ENCODE measurements at places on chromosomes 1 and 21.

- DNase-seq = no peak
Observed at GRCh38 chr1:41652384-41653265, 168.1 kb upstream of the EDN2 start.

DNA sequence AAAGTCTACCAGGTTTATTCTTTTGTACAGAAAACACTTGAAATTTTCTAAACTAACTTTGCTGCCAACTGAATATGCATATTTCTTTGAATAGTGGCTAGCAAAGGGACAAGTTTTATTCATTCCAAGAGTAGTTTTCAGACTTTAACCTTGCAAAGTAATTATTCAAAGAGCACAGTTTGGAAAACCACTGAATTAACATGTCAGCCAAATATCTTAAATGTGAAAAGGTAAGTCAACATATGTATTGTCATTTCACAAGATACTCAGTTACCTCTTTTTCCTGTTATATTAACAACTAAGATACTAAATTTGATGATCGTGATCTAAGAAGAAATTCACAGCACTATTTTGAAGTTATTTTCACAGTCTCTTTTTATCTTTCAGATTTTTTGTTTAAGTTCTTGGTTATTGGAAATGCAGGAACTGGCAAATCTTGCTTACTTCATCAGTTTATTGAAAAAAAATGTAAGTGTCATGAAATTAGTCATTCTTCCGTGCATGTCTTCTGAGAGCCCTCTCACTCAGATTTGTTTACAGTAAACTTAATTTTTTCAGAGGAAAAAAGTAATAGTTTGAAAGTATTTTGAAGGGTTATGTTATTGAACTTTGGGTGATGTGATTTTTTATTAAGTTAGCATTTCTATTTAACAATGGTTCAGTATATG, 15.3 kb downstream of the RAB4A start:
- DNase-seq = no peak

DNA sequence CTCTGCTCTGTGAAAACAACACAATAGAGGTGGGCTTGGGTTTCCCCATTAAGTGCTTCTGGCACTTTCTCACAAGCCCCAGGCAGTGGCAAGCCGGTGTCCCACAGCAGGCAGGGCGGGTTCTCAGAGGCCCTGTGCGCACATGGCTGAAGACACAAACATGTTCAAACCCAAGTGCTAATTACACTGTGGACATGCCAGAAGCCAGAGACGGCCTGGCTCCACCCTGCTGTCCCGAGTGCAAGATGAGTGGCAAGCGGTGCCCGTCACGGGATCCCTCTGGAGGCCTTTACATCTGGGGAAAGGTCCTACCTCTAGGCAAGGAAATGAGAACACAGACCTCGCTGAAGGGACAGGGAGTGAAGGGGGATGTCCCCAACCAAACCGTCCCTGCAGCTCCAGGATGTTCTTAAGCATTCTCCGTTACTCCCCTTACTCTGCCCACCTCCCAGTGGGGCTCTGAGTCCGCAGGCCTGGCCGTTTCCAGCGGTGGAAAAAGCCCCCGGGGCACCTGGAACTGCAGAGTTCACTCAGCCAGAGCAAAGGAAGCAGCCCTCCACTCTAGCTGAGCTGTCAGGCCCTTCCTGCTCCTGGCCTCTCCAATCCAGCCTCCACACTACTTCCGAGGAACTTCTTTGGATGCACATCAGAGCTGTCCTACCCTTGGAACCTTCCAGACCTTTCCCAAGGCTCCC, 57.4 kb downstream of the SLC66A1 start:
- DNase-seq = no peak

DNA sequence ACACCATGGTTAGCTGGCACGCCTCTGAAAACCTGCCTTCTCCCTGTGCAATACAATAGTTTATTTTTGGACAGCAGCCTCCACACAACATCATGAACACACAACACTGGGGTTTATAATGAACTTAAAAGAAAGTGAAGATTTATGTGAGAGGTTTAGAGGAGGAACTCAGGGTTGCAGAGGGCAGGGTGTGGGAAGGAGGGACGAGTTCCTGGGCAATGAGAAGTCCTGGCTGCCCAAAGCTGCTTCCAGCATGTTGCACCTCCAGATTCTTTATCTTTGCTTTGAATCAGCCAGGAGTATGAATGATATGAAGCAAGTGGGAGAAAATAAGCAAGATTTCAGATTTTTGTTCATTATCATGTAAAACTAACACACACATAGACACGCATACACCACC, 11.3 kb upstream of the LRRC8D start:
- no peak for DNase-seq

- DNase-seq = no peak
Observed at GRCh38 chr1:69491416-69491815, 76.3 kb upstream of the LRRC7 start.

- no peak for DNase-seq
Observed at GRCh38 chr1:89425056-89425455, 61.2 kb downstream of the GBP6 start.

DNA sequence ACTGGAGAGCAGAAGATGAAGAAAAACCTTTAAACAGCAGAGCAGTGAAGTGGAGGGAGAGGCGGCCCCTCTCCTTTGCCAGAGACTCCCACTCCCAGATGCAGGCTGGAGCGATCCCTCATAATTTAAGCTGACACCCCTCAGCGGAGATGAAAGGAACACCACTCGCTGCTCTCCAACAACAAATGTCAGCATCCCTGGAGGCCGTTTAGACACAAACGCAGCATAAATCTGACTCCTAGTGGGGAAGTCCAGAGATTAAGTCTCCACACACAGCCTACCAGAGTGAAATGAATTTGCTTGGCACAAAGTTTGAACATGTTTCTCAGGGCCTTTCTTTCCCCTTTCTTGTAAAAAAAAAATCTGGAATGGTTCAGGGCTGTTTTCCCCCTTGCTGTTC, 137.8 kb downstream of the LMX1A start:
- no peak for DNase-seq

DNA sequence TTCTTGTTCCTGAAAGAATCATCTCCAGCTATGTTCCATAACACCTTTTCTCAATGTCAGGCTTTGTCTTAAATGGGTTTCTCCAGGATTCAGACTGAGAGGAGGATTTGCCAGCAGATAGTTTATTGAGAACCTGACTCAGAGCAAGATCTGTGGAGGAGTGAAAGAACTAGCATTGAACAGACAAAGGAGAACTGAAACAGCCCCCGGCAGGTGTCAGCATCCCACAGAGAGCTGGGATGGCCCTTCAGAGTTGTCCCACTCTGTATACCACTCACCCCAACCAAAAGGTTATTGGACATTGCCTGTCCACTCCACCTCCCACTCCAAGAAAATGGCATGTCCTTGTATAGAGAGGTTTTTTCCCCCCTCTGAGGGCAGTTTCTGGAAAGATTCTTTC, 270.7 kb downstream of the PAPPA2 start:
- no peak for DNase-seq

DNA sequence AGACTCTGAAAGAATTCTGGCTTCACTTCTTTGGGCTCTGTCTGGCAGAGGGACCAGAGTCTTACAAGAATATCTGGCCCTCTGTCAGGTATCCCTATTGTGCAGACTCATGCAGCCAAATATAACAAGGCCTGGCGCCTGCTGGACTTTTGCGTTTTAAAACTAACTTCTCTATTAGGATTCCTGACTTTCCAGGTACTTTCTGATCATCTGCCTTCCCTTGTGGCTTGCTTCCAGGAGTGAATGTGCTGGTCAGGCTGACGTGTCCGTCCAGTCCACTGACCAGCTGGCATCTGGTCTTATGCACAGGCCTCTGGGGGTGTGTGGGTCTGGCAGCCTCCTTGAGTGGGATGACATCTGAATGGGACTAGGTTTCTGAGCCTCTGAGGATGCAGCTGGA, 8.6 kb upstream of the RAB29 start:
- no peak for DNase-seq

GRCh38 chr1:84078108-84078841, 65.8 kb upstream of the PRKACB start:
- DNase-seq = no peak

Measured in B cell (primary cell).